ENCODE measurements at places on chromosomes 1 and 21.
A peak's percentile ranks its signal among the peaks of the same experiment; 100 is the strongest.

DNA sequence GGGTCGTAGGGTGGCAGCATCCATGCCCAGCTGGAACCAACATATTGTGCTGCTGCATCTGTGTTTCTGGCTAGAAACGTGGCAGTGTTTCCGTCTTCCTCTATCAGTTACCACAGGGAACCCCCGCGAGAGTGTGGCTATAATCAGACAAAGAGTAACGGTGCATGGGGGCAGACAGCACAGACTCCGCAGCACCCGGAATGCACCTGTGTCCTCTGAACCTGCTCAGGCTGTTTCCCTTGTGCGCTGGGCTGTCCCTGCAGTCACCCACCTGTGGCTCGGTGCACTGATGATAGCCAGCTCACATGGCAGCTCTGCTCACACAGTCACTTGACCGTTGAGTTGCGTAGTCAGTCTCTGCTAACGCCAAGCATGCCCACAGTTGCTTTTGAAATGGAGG, 11.4 kb upstream of the PCBP3 start:
- no peak for ATAC-seq

DNA sequence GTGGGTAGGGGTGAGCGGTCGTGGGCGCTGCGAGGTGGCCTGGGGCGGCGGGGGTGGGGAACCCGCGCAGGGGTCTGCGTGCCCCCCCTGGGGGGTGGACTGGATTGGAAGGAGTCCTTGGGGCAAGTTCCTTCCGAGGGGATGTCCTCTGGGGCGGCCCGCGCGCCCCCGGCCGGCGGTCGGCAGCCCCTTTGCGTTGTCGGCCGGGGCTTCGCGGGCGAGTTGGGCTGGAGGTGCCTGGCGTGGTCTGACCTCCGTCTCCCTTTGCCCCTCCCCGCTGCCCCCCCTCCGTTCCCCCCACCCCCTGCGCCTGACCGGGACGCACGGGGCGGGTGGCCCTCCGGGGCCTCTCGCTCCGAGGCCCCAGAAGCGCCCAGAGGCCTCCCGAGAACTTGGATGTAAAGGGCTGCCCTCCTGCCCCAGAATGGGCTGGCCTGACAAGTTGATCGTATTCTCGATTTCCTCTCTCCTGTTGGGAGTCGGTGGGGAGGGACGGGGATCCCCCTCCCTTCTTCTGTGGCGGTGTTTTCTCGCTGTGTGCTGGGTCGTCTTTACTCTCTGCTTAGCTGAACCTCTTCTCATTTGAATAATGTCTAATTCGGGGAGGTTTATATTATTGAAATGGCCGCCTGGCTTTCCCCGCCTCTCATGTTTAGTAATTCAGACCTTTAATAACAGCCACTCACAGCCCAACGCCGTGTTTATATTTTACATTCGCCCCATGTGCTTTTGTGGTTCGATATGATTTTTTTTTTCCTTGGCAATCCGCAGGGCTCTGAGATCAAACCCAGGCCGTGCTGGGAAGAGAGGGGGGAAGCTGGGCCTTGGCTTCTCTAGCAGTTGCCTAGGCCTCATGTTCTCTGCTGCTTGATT, 1.3 kb downstream of the POU2F1 start:
- ATAC-seq = peak; percentile 49

DNA sequence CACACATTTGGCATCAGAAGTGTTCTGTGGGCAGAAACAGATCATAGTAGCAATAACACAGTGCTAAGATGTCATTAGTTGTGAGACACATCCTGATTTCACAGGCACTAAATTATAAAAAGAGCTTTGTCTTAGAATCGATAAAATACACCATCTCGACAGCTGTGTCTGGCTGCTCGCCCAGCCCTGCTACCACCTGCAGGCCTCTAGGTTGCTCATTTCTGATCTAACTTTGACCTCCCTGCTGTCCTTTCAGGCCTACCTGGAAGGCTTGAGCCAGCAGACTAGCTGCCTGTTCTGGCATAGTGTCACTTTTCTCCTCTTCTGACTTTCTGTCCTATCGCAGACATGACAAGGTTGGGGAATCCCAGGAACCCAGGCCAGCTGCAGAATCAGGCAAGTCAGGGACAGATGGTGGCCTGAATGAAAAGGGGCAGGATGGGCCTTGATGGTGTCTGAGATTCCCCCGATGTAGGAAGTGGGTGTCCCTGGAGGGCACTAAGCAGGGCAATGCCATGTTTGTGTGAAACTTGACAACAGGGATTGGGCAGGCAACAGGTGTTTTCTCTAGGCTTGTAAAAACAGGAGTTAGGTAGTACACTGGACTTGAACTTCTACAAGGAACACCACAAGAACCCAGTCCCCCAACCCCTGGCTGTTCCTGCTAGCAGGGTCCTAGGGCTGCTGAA, 66.6 kb upstream of the RHOU start:
- no peak for ATAC-seq

- no peak for ATAC-seq
Measured at GRCh38 chr1:150966011-150966410, 8.6 kb downstream of the CERS2 start.

GRCh38 chr1:178485541-178485981, 11.2 kb downstream of the CLEC20A start:
- ATAC-seq = peak; percentile 54

- ATAC-seq = no peak
Measured at GRCh38 chr1:43861337-43861736, 72.3 kb upstream of the ARTN start.

- no peak for ATAC-seq
Measured at GRCh38 chr1:96425382-96426129, 296.0 kb upstream of the PTBP2 start.

DNA sequence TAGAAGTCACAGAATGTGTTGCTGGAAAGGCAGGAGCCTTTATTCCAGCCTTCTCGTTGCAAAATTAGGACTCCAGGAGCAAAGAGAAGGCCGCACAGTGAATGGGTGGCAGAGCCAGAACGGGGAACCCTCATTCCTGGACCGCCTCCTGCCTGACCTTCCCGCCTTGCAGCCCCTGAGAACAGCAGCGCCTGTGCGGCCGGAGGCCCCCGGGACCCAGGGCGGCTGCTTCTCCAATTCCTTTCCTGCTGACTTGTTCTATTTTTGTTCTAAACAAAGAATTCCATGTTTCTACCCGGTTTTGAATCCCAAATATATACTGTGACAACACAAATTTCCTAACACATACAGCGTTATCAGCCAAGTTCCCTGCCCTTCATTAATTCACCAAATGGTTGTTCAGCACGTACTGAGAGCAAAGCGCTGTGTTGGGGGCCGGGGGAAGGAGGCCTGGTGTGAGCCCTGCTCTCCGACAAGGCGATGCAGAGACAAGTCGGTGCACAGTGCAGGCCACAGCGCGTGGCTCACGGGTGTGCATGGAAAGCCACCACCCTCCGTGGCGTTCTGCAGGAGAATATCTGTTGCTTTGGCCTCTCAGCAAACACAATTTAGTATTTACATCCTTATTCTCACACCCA, 31.9 kb upstream of the COL6A2 start:
- peak; percentile 5 for ATAC-seq

- no peak for ATAC-seq
Measured at GRCh38 chr1:28309702-28310101, 19.1 kb upstream of the MED18 start.

DNA sequence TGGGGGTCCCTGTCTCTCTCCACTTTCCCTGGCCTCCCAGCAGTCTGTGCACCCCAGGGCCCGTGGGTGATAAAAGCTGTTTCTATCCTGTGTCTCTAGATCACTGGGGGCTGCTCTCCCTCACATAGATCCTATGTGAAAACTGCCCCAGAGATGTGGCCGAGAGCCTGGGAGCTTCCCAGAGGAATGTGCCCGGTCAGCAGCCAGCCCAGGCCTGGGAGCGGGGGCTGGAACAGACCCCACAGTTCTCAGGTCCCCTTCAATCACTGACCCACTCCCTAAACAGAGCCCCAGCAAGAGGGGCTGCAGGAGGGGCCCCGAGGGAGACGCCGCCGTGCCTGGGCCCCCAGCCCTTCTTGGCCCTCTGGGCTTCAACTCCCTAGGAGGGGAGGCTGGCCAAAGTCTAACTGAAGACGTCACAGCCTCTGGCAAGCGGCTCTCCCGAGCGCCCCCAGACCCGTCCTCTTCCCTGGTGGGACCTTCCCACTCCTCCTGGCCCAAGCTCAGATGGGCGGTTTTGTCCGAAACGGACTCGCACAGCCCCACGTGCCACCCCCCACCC, 403 bp downstream of the MXRA8 start:
- ATAC-seq = peak; percentile 24

DNA sequence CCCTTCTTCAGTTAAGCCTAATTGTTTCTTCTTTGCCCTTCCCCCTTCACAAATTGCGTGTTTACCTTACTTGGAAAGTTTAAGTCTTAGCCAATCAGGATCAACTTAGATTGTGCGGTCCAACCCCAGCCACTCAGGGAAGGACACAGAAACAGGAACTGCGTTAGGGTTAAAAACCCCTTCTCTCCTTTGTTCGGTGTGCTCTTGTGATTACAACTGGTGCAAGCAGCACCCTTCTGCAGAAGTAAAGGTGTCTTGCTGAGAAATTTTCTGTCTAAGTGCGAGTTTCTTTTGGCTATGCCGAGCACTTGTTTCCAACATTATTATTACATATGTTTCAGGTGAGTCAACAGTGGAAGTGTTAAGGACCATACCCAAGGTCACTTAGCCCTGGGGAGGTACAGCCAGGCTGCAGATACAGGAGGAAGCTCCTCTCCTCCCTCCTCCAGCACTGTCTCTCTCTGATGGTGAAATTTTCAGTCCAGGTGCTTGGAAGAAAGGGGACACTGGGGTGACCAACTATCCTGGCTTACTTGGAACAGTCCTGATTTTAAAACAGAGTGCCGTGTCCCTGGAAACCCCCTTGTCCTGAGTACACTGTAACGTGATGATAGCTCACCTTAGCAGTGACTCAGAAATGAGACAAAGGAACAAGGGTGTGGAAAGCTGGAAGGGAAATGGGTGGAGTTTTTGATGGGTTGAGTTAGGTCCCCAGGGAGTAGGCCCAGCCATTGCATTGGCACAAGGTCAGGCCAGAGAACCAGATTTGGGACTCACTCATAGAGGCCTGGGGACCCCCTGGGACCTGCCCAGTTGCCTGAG, 68.7 kb upstream of the KLHDC7A start:
- ATAC-seq = no peak

GRCh38 chr21:44848821-44849521, 24.5 kb downstream of the PTTG1IP start:
- ATAC-seq = no peak

DNA sequence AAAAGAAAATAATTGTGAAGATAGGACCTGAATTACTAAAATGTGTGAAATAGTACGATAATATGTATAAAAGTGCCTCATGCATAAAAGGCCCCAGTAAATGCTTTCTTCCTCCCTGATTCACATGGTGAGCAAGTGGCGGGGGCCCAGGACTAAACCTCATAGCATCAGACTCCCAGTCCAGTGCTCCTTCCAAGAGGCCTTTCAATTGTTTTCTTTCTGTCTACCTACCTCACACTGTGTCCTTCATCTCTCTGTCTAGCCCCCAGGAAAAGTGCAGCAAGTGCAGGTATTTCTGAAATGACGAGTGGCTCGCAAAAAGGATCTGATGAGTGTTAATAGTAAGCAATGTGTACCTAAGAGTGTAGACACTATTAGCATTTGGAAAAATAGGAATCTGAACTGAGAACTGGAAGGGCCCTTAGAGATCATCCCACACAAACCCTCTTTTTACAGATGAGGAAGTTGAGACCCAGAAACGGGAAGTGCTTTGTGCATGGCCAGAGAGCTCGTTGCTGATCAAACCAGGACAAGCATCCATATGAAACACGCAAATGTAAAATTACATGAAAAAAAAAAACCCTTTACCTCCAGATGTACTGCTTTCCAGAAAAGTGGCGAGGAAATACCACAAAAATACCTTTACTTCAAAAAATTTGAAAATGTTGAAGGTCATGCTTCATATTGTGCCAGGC, 118.2 kb upstream of the HOOK1 start:
- ATAC-seq = no peak

GRCh38 chr21:33892853-33893252, 22.8 kb downstream of the ATP5PO start:
- no peak for ATAC-seq

DNA sequence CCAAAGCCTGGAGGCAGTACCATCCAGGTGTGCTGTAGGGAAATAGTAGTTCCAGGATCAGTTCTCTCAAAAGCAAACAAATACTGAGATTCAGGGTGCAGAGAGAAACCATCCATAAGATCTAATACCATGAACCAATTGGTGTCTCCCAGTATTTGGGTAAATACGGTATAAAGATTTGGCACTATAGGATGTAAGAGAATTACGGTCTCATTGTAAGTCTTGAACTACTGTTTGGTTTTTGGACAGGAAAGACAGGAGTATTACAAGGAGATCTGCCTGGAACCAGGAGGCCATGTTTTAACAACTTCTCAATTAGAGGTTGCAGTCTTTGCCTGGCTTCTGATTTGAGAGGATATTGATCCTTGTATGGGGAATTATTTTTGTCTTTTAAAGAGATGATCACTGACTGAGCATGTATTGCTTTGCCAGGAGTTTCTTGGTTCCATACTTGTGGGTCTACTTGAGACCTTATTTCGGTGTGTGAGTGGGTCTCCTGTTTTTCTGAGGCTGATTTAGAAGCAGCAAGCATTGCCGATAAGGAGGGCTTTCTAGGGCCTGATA, 10.2 kb downstream of the AADACL4 start:
- ATAC-seq = no peak
